ENCODE measurements at places on chromosomes 3 and 15.

GRCh38 chr3:189842681-189843602 lies 211.8 kb downstream of the TP63 start:
- DNase-seq = no peak

DNA sequence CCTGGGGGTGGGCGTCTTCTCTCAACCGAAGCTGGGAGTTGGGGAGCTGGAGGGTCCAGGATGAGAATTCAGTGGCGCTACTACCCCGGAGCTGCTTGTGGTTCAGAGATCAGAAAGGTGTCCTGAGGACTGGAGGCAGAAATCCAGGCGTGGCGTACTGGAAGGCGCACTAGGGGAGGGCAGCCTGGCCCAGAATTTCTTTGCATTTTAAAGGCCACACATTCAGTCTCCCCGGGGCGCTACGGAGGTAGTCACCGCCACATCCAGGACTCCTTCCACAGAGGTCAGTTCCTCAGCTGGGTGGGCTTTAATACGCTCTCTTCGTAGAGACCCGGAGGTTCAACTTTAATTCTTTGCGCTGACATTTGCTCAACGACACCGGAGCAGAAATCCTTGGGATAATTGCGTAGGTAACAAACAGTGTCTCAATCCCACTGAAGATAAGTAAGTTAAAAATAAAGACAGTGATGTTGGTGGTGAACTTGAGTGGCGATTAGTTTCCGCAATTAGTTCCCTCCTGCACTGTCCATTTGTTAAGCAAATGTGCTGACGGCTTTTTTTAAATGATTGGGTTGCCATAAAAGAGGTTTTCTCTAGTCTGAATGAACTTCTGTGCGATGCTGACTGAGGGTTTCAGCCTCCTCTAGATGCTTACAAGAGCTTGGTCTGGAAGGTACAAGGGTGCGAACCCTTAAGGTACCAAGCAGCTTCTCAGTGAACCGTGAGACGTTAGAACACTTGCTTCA lies 535 bp downstream of the MCTP2 start:
- DNase-seq = no peak

DNA sequence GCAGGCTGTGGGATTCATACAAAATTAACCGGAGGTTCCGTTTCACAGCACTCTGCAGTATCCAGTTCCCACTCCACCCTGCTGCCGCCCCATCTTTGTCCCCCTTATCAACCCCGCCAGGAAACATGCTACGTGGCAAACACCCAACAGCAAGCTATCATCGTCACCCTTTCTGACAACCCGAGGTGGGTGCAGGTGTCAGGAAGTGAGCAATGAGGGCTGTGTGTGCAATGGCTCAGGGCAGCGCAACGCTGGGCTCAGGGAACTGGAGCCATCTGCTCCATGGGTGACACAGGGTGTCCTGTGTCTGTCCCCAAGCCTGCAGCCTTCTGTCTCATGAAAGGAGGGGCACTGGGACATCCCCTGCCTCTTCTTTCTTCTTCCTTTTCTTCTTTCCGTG lies 60.9 kb downstream of the ATP2B2 start:
- DNase-seq = no peak

- no peak for DNase-seq
These were observed 602.6 kb downstream of the PYDC2 start for GRCh38 chr3:192063570-192063969.

DNA sequence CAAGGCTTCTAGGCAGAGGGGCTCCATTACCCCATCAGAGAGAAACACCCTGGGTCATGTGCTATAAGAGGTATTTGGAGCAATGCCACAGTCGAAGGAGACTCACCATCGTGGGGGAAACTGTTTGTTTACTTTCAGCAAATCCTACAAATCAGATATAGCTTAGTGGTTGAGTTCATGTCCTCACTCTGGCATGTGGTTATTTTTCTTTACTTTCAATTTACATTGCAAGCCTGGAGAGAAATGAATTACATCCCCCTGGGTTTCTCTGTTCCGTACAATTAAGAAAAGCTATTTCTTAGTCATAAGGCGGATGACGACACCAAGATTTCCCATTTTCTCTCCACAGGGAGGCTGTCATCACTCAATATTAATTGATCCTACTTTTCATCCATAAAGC lies 36.9 kb downstream of the RFTN1 start:
- DNase-seq = no peak

DNA sequence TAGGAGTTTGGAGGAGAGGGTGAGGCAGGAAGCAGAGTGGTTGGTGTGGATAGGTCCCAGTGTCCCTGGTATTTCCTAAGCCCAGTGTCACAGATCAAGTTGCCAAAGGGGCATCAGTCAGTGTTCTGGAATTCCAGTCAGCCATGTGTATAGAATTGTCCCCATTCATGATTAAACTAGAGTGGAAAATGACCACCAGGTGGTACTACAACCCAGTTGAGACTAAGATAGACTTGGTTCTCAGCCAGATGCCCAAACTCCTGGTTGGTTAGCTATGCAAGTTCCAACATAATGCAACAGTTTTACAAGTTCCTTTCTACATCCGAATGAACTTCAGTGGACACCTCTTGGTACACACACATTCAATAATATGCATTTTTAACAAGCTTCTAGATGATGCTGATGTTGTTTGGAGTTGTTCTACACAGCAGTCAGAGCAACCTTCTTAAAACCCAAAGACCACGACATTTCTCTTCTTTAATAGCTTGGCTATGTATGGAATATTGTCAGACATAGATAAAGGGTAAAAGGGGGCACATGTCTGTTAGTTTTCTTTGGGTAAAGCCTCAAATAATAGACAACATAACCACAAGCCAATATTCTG lies 8.4 kb upstream of the ATR start:
- no peak for DNase-seq

DNA sequence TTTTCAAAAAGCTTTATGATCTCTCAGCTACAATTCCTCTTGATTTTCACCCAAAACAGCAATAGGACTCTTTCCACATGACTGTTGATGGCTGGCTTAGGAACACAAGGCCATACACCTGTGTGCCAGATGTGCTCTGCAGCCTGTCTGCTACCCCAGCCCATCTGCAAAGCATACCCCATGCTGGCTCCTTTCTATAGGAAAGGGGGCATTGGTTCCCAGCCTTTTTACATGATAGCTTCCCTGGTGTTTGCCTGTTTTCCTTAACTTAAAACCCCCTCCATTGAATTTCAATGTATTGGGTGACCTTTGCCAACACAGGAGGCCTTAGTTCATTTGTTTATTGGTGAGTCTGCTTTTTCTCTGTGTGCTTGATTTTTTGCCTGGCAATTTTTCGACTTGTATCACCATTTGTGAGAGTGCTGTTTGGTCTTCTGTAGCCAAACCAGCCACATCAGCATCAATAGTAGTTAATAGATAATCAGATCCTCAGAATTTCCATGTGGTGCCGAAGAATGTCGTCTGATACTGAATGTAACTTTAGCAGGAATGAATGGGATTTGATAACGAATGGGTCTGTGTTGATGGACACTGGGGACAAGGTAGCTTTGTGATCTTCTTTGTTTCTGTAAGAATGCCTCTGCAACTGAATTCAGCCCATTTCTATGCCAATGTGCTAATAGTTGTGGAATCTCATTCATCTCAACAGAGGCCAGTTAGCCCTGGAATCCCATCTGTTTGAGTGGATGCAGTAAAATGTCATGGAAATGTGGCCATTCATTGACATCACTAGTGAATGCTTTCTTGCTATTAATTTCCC lies 272.2 kb upstream of the RARB start:
- no peak for DNase-seq

DNA sequence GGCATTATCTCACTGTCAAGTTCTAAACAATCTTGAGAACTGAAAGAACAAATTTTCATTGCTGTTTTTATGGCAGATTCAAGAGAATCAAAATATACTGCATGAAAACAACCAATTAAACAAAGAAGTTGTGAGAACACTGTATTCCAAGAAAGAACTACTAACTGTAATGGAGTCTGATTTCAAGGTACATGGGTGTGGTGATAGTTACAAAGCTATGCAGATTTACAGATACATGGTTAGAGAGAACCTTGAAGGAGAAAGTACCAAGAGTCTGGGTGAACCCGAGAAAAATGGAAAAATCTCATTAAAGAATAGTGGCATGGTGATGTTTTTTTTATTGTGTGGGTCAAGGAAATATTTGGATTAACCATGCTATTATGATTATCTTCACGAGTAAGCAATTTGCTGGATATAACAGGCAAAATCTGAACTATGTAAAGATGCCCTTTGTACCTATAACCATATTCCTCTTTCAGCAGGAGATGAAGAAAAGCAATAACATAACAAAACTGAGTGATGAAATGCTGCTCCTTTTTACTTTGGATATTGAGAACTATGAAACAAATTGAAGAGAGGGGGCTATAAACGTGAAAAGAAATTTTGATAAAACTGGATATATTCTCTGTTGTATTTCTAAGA lies 100.4 kb downstream of the PLSCR2 start:
- no peak for DNase-seq

DNA sequence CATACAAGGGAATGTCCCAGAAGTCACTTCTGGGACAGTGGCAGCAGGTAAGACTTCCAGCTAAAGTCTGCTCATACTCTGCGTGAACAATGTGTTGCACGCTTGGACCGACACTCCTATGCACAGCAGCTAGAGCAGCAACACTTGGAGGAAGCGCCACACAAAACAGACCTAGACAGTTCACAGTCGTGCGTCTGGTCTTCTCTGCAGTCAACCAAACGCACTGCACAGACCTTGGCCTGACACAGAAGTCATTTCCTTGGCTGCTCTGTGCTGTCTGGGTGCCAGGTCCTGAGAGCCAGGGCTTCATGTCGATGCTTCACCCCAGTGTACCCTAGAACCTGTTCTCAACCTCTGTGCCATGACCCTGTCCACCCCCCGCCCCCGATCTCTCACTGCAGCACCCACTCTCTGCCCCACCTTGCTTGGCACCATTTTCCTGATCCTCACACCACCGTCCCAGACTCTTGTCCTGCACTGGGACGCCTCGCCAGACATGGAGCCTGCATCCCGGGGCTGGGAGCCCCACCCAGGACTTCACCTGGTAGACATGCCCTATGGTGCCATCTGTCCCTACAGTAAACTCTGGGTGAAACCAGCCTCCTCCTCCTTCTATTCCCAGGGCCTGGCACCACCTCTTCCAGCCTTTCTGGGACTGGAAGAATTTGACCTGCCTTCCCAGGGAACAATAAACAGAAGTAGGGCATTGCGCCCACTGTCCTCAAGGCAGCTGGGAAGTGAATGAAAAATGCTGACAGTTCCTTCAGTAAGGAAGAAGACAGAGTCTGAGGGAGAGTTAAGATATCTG lies 3.1 kb downstream of the ATP10A start:
- no peak for DNase-seq

GRCh38 chr15:43143203-43143941 lies 10.0 kb downstream of the TMEM62 start:
- DNase-seq = no peak

- no peak for DNase-seq
These were observed 1056.8 kb downstream of the ROBO2 start for GRCh38 chr3:78096488-78097255.
